Natural killer cell treated with Interleukin-12 subunit alpha and Interleukin-12 subunit beta and Interleukin-15 and Interleukin-18, amount 100 ng/mL, for 72 hours (primary cell): ENCODE measurements at places on chromosomes 4 and X. TPM values are rescaled to one million over a fixed set of nuclear protein-coding genes. Genes with fewer than 3 reads are reported as not detected.

DNA sequence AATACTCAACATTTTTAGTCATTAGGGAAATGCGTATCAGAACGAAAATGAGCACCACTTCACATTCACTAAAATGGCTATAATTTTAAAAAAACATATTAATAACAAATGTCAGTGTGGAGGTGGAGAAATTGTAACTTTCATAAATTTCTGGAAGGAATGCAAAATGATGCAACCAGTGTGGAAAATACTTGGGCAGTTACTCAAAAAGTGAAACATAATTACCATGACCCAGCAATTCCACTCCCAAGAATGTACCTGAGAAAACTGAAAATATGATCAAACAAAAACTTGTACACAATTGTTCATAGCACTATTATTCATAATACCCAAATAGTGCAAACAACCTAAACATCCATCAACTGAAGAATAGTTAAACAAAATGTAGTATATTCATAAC, 76.1 kb upstream of the FAM241A start:
- no peak for DNase-seq
- H3K4me3 ChIP-seq: no peak overlapping the region
- H3K27ac ChIP-seq: no peak overlapping the region
- no peaks in the 10 kb centered on the region for H3K36me3 ChIP-seq
- H3K27me3 ChIP-seq: peaks cover 23% of the 10 kb centered on the region
- H3K4me1 ChIP-seq: no peaks in the 10 kb centered on the region

Gene NXF2B
- not detected for total RNA-seq

DNA sequence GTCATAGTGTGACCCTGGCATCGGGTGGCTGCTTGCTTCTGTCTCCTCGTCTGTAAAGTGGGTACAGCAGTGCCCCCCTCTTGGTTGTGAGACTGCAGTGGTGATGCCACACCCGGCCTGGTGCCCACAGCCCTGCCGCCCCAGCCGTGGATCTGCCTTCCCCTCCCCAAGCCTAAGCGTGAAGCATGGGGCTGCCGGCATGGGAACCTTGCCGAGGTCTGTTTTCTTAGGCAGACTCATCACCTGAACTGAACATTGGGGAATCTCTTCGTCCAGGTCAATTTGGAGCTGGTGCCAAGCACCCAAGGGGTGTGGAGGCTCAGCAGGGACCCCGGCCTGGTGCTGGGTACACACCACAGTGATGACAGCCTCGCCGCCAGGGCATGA, 108.4 kb downstream of the PSAPL1 start:
- no peak for DNase-seq
- peaks cover 23% of the 10 kb centered on the region for H3K4me1 ChIP-seq
- H3K27me3 ChIP-seq: no peaks in the 10 kb centered on the region
- H3K36me3 ChIP-seq: no peaks in the 10 kb centered on the region

Gene ARHGAP6
- total RNA-seq: 0.07 TPM

DNA sequence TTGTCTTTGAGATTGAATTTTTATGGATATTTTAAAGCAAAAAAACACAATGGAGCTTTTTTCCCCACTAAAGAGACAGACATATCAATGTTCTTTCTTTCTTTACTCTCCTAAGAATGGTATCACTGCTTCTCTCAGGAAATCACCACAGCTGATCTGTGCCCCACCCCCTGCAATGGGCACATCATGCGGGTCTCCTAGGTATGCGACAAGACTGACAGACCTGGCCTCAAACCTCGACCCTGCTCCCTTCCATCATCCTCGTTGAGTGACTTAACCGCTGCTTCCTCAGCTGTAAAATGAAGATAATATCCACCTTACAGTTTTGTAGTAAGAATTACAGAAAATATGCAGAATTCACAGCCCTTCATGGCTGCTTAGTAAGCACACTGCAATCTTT, 58.3 kb downstream of the LEF1 start:
- no peak for DNase-seq
- H3K4me3 ChIP-seq: no peak overlapping the region
- H3K27ac ChIP-seq: no peak overlapping the region
- no peaks in the 10 kb centered on the region for H3K36me3 ChIP-seq
- H3K4me1 ChIP-seq: peaks cover 60% of the 10 kb centered on the region

- no peaks in the 10 kb centered on the region for H3K36me3 ChIP-seq
- no peak for DNase-seq
- H3K27me3 ChIP-seq: no peaks in the 10 kb centered on the region
- H3K4me3 ChIP-seq: no peak overlapping the region
- H3K27ac ChIP-seq: no peak overlapping the region
Observed at GRCh38 chrX:141936080-141936479, 32.4 kb downstream of the MAGEC1 start.

DNA sequence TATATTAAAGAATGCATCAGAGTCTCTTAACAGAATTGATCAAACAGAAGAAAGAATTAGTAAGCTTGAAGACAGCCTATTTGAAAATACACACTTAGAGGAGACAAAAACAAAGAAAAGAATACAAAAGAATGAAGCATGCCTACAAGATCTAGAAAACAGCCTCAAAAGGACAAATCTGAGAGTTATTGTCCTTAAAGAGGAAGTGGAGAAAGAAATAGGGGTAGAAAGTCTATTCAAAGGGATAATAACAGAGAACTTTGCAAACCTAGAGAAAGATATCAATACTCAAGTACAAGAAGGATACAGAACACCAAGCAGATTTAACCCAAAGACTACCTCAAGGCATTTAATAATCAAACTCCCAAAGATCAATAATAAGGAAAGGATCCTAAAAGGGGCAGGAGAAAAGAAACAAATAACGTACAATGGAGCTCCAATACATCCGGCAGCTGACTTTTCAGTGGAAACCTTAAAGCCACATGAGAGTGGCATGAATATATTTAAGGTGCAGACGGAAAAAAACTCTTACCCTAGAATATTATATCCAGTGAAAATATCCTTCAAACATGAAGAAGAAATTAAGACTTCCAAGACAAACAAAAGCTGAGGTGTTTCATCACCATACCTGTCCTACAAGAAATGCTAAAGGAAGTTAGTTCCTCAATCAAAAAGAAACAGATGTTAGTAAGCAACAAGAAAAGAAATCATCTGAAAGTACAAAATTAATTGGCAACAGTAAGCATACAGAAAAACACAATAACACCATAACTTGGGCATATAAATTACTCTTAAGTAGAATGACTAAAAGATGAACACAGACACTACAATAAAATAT, 36.1 kb downstream of the LRBA start:
- peaks cover 14% of the 10 kb centered on the region for H3K36me3 ChIP-seq
- peaks cover 51% of the 10 kb centered on the region for H3K4me1 ChIP-seq
- H3K4me3 ChIP-seq: no peak overlapping the region
- DNase-seq: no peak

GRCh38 chr4:127214931-127215330, 417.8 kb upstream of the INTU start:
- H3K27ac ChIP-seq: no peak overlapping the region
- H3K36me3 ChIP-seq: no peaks in the 10 kb centered on the region
- H3K27me3 ChIP-seq: no peaks in the 10 kb centered on the region
- no peaks in the 10 kb centered on the region for H3K4me1 ChIP-seq

DNA sequence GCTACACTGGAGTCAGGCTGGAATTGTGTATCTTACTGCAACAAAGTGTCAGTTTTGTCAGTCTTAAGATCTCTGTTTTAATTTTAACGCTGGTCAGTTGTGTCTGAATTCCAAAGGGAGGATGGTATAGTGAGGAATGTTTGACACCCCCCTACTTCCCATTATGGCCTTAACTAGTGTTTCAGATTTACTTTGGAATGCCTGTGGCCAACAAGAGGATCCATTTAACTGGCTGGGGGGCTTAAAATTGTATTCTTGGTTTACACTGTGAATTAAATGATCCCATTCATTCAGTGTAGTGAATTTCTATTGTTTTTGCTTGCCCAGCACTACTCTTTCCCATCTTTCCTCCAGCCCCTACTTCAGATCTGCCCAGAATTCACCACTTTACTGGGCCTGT, 75.8 kb upstream of the IQCM start:
- no peak for DNase-seq
- H3K27ac ChIP-seq: no peak overlapping the region
- no peaks in the 10 kb centered on the region for H3K36me3 ChIP-seq

- no peak overlapping the region for H3K27ac ChIP-seq
- no peak for DNase-seq
- H3K27me3 ChIP-seq: no peaks in the 10 kb centered on the region
- no peaks in the 10 kb centered on the region for H3K36me3 ChIP-seq
Observed at GRCh38 chrX:63503541-63503940, 152.4 kb upstream of the SPIN4 start.

GRCh38 chr4:75658876-75659275, 14.3 kb downstream of the G3BP2 start:
- no peak for DNase-seq
- peaks cover 26% of the 10 kb centered on the region for H3K36me3 ChIP-seq
- H3K4me3 ChIP-seq: no peak overlapping the region
- H3K4me1 ChIP-seq: peaks cover 22% of the 10 kb centered on the region
- no peaks in the 10 kb centered on the region for H3K27me3 ChIP-seq

DNA sequence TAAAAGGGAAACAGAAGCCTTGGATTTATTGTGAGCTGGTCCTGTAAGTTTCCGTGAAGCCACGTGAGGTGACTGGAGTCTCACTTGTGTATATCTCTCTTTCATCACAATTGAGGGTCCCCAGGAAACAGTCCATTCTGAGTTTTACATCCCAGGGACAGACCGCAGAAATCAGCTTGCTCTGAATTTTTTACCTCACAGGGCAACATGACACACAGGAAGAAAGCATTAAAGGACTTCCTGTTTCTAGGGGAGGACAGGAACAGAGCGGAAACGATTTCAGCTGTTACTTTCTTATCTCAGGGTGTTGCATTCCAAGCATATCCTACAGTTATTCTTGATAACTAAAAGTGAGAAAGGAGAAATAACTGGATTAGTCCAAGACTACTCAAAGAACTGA, 553.5 kb downstream of the TRAM1L1 start:
- H3K4me3 ChIP-seq: no peak overlapping the region
- peaks cover 14% of the 10 kb centered on the region for H3K36me3 ChIP-seq
- H3K4me1 ChIP-seq: peaks cover 2% of the 10 kb centered on the region

DNA sequence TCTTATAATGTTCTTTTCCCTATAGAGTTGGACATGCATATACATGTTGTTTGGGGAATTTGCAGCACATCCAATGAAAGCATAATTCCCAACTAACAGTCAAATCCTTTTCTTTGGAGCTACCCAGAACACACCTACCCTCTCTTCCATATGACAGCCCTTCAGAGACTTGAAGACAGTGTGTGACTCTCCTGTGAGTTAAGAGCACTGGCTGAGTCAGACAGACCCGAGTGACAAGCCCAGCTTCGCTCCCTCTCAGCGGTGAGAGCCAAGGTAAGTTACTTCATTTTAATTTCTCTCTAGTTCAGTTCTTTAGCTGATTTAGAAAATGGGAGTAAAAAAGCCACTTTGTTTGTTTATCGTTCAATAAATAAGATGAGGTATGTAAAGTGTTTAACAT, 86.3 kb downstream of the RTL9 start:
- H3K27me3 ChIP-seq: peaks cover 27% of the 10 kb centered on the region
- no peaks in the 10 kb centered on the region for H3K4me1 ChIP-seq
- H3K27ac ChIP-seq: no peak overlapping the region
- DNase-seq: no peak
- no peaks in the 10 kb centered on the region for H3K36me3 ChIP-seq

GRCh38 chr4:170025523-170026252, 507 bp downstream of the MFAP3L start:
- no peak overlapping the region for H3K27ac ChIP-seq
- H3K4me3 ChIP-seq: peak overlapping the region; percentile 85
- peaks cover 15% of the 10 kb centered on the region for H3K27me3 ChIP-seq
- DNase-seq: no peak

Gene MGARP
- total RNA-seq: 0.21 TPM

GRCh38 chr4:180134091-180134866, 2108.9 kb upstream of the TENM3 start:
- no peaks in the 10 kb centered on the region for H3K36me3 ChIP-seq
- H3K27ac ChIP-seq: no peak overlapping the region
- no peaks in the 10 kb centered on the region for H3K4me1 ChIP-seq
- no peak overlapping the region for H3K4me3 ChIP-seq
- no peak for DNase-seq

Gene PTCHD1
- not detected for total RNA-seq

Gene SPANXC
- total RNA-seq: not detected
